ENCODE measurements at places on chromosomes 7 and 10.

GRCh38 chr10:29761916-29762315 is 127.1 kb upstream of the SVIL start:
- no peak for DNase-seq

GRCh38 chr7:155392726-155393570 is 65.0 kb upstream of the EN2 start:
- DNase-seq, result no peak

DNA sequence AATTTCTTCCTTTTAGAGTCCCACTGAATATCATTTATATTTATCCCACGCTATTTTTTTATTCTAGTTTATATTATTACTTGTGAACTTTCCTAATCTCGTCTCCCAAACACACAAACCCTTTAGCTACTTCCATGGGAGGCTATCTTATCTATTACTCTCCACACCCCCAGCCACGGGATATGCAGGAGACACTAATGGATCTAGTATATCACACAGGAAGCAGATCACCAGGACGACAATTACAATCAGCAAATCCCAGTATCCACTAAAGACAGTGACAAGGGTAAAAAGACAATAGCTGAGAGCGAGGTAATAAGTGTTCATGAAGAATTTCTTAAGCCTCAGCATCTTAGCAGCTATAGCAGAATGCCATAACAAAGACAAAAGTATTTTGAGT is 3.8 kb upstream of the AKR1E2 start:
- DNase-seq, result no peak

GRCh38 chr10:7592627-7593026 is 74.1 kb downstream of the ITIH5 start:
- no peak for DNase-seq

- no peak for DNase-seq
These were observed 786.6 kb downstream of the LRMDA start for GRCh38 chr10:76218035-76218434.

DNA sequence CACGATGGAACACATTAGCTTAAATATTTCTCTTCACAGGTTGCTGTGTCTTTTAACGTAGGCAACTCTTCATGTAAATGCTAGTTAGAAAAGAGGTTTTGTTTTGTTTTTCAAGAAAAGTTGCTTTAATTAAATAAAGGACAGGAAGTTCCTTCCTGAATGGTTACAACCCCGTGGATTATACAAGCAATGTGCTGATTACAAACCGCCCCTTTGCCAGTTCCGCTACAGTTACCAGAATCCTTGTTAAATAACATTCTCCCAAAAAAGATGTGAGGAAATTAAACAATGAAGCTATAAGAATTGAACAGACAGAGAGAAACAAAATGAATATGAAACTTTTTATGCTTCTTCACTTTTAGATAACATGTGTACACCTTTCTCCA is 75.1 kb downstream of the LYZL2 start:
- DNase-seq, result no peak

GRCh38 chr7:91088691-91089090 is 175.5 kb upstream of the FZD1 start:
- DNase-seq, result no peak

GRCh38 chr10:11208908-11209829 is 191.5 kb downstream of the CELF2 start:
- DNase-seq, result no peak

DNA sequence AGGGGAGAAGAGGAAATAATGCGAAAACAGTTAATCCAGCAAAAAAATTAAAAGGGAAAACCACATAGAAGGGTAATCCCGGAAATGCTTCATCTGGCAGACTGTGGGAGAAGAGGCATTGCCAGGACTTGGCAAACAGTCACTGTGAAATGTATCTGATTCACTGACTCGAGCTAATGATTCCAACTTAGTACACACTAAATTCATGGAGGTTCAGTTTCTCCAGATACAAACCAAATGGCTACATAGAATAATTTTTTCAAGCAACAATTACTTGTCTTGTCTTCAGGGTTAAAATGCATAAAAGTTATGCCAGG is 36.4 kb downstream of the GDI2 start:
- DNase-seq, result no peak

DNA sequence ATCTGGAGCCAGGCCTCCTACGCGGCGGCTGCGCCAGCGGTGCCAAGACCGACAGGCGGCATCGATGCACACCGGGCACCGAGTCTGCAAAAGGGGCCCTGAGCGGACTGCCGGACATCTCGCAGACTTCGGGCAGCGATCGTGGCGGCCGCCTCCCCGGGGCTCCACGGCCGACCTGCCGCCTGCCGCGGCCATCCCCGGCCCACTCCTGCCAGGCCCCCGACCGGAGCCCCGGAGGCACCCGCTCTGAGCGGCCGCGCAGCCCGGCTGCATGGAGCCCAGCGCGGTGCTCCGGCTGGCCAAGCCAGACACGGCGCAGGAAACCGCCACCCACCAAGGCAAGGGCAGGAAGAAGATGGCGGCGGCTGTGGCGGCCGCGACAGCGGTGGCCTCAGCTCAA is 154.2 kb upstream of the KCTD7 start:
- no peak for DNase-seq

GRCh38 chr10:132536241-132536876 is 1.2 kb upstream of the INPP5A start:
- DNase-seq, result no peak

DNA sequence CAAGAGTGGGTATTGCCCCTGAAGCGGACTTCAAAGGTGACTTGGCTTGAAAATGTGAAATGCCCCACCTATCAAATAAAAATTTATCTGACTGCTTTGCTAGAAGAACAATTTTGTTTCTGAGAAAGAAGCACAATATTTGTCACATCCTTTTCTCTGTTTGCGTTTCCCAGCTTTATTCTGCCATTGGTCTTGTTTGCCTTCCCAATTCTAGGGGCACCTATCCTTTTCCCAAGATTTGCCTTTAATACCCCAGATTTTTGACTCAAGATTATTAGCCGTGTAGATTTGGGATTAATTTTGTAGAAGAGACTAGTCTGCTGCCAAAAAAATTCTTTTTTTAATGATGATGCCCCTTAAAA is 110.2 kb upstream of the LRGUK start:
- no peak for DNase-seq

DNA sequence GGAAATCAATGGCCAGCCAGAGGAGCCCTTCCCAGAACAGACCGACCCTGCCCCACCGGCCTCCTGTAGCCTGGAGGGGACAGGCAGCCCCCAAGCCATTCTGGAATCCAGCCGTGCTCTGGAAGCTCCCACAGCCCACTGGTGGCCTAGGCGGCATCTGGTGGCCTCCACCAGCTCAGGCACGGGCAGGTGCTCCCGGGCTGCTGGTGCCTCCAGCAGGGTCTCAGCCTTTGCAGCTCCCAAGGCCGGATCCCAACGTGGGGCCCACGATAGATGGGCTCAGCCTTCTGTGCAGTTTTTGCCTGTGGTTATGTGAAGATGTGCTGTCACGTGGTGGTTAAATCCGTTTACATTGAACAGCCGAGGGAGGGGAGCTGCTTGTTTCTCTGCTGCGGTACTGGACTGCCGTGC is 44.4 kb downstream of the JAKMIP3 start:
- DNase-seq, result no peak

DNA sequence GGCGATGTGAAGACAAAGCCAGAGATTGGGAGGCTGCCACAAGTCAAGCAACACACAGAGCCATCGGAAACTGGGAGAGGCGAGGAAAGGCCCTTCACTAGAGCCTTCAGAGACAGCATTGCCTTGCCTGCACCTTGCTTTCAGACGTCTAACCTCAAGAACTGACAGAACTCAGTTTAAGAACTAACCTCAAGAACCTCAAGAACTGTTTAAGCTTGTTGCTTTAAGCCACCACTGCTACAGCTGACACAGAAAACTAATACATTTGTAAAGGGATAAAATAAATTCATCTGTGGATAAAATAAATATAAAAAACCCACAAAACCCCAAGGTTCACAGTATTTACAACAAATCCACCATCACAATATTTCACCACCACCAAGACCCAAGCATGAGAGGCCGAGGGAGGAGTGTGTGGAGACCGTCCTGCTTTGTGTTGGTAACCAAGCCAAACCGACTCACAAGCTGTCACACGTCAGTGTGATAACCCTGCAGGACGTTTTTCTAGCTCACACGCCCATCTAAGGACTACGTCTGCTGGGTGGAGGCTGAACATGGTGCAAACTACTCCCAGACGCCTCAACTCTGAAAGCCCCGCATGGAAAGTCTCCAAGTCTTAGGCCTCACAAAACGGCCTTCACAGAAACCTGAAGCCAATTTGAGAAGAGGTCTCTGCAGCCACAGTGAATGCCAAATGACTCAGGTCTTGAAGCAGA is 116.8 kb downstream of the ABLIM1 start:
- peak; percentile 50 for DNase-seq

- DNase-seq, result no peak
These were observed 117.1 kb downstream of the FGFR2 start for GRCh38 chr10:121481180-121481579.

DNA sequence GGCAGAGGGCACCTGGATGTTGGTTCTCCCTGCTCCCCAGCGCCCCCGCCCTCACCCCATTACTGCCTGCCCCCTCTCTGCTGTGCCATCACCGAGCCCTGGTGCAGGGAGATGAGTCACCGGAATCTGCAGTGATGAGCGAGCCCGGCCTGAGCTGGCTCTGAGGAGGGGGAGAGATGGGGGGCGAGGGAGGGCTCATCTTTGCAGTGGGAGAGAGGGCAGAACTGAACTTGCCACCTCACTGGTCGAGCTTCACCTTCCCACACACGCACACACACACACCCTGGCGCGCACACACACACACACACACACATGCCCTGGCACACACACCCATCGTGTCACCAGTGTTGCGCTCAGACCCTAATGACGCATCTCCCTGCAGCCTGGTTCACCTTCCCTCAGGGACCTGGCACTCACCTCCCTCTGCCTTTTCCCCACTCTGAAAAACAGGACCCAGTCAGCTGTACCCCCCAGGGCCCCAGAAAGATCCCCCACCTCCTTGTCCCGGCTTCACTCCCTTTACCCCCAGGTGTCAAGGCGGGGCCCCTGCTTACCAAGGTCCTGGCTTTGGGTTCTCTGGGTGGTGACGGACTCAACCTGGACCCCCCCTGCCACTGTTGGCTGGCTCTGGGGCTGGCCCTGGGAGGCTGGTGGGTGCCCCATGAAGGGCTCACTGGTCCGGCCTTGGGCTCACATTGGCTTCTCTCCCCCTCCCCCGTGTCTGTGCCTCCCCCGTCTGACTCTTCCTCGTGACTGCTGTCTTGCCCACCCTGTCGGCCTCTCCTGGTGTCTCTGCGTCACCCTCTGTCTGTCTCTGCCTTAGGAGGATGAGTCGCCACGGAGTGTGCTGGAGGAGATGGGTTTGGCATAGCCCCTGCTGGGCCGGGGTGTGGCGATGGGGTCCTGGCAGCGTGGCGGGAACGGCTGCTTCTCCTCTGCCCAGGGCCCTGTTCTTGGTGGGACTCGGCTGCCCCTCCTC is 5.4 kb downstream of the VGF start:
- DNase-seq, result no peak
